ENCODE measurements at places on chromosomes 4 and X.

DNA sequence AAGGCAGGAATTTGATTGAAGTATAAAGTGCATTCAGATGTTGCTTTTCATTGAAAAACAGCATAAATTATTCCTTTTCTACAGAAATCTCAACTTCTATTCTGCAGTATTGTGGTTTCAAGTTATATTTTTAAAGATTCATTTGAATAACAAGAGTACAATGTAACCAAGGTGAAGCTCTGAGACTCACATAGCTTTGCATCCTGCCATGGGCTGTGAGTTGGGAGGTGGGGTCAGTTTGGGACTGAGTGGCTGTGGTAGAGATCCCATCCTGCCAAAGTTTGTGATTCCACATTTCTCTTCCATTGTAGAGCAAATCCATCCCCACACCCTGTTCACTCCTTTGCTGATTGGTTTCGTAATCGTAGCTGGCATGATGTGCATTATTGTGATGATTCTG, 69.2 kb downstream of the KIT start:
- DNase-seq: no peak

GRCh38 chrX:15915959-15916703, 61.5 kb upstream of the AP1S2 start:
- no peak for DNase-seq

DNA sequence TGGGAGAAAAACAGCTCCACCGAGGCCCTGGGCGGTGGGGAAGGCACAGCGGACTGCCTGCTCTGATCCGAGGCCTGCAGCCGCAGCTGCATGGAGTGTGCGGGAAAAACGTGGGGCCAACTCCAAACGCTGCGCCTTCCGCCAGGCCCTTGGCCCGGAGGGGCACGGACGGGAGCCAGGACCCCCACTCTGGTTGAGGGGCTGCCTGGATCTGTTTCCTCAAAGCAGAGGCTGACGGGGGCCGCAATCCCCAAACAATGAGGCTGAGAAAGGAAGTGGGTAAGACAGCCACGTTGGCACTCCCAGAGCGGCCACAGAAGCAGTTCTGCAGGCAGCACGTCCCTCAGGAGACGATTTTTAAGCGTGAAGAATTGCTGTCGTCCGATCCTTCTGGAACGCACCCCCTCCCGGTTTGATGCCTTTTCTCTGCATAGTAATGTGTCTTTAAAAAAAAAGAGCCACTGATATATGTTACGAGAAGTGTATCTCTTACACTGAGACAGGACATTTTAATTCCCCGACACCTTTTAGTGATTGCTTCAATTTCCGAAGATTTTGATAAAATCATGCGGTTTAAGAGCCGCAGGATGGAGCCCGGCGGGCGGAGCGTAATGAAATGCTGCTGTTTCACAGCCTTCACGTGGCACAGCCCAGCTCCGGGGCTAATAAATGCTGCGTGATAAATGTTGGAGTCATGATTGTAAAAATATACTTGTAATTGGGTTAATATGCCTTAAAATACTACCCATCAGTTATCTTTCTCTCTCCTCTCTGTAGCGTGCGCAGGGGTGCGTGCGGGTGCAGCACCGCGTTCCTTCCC, 85.7 kb downstream of the FAM53A start:
- DNase-seq: no peak

DNA sequence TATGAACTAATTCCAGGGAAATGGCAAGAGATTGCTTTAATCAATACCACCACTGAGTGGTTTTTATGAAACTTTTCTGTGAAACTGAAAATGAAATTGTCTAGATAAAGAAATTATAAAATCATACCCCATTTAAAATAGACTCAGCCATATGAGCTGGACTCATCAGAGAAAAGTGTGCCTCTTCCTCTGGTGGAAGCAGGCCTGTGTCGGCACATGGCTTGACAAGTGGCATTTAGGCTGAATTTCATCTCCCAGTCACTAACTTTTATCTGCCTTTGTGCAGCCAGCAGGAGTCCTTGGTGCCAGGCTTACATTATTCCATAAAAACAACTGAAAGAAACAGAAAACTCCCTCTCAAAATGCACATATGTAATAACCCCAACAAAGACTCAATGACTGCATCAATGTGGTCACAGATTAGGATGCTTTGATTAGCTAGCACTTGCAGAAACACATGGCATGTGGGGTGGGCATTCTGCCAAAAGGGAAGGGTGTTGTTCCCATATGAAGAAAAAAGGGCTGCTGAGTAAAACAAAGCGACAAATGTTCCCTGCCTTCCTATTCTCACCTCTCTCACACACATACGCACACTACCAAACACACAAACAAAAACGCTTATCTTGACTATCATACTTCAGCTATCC, 232.3 kb downstream of the PABPC4L start:
- no peak for DNase-seq

DNA sequence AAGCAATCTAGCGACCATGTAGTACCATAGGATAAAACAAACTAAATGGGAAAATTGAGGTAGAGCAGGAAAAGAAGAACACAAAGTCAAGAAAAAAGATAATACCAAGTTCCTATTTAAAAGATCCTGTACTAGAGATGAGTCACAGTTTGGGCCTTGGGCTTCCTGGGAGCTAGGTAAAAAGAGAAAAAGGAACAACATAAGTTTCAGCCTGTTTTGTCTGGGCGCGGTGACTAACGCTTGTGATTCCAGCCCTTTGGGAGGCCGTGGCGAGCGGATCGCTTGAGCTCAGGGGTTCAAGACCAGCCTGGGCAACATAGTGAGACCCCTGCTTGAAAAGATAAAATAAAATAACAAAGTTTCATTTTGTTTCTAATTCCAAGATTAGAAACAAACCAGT, 14.0 kb upstream of the TMEM156 start:
- no peak for DNase-seq

DNA sequence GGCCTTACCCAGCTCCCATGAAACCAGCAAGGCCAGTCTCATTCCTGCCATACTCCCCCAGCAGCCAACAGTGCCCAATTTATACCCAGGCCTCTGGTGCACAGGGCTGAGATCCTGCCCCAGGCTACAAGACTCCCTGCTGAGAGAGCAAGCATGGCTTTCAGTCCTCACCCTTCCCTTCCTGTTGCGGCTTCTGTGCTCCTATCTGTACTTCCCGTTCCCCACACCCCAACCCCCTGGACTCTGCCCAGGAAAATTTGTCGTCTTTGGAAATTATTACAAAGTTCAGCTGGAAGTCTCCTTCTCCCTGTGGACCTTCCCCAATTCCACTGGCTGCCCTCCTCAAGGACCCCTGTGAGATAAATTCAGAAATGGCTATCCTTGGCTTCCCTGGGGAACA, 84.1 kb upstream of the GK2 start:
- no peak for DNase-seq

- no peak for DNase-seq
Observed at GRCh38 chr4:77927991-77928925, 65.6 kb downstream of the MRPL1 start.

- DNase-seq: no peak
Observed at GRCh38 chr4:153314915-153315314, 29.6 kb upstream of the MND1 start.

DNA sequence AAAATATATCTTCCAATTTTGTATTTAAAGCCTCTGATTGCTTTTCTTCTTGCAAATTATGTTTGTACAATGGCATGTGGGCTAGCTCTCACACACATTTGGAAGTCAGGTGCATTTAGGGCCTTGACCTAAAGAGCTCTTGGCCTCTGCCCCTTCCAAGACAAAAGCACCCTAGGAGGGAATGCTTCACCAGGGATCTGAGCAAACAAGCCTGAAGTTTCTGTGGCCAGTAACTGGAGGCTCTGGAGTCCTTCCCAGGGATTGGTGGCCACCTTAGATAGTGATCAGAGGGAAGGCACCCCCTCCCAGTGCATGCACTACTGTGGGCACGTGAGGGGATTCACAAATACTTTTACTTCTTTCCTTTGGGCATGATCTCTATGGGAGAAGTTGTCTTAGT, 60.3 kb upstream of the DIPK2B start:
- DNase-seq: no peak

DNA sequence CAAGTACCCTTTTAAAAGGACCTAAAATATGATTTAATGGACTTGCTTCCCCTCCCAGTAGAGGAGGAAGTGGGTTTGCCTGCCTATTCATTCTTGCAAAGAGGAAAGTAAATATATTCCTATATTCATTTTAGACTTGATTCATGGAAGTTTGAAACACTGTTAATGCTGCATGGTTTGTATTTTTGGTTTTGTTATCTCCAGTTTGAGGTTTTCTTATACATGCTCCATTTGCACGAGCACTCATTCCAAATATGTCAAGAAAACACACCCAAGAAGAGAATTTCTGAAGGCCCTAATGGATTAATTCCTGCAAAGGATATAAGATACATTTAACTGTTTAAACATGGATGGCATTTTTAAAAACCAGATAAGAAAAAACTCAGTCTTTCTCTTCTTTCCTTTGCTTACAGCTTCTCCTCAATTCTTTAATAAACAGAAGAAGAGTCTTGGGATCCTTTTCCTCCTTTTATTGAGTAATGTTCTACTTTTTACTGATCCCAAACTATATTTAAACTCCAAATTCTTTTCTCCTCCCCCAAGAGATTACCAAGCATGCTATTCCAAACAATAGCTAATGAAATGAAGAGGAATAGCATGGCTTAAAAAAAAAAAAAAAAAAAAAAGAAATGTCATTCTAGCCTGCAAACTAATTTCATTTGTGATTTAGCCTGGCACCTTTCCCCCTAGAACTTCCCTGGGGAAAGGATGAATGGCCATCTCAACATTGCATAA, 54.6 kb upstream of the LDB2 start:
- no peak for DNase-seq

- no peak for DNase-seq
Observed at GRCh38 chr4:47639531-47639930, 154.5 kb downstream of the ATP10D start.

DNA sequence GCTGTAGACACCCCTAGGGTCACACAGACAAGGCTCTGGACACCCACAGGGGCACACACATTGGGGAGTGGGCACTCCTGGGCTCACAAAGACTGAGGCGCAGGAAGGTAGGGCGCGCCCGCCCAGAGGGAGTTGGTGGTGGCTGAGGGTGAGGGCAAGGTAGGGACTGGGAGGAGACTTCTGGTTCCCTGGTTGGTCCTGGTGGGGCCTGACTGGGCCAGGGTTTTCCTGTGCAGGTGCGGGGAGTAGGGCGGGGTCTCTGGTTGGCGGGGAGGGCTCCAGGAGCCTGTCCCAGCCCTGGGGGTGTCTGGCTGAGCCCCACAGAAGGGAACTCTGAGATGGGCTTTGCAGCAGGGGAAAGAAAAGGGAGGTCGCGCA, 6.7 kb upstream of the WAS start:
- no peak for DNase-seq

DNA sequence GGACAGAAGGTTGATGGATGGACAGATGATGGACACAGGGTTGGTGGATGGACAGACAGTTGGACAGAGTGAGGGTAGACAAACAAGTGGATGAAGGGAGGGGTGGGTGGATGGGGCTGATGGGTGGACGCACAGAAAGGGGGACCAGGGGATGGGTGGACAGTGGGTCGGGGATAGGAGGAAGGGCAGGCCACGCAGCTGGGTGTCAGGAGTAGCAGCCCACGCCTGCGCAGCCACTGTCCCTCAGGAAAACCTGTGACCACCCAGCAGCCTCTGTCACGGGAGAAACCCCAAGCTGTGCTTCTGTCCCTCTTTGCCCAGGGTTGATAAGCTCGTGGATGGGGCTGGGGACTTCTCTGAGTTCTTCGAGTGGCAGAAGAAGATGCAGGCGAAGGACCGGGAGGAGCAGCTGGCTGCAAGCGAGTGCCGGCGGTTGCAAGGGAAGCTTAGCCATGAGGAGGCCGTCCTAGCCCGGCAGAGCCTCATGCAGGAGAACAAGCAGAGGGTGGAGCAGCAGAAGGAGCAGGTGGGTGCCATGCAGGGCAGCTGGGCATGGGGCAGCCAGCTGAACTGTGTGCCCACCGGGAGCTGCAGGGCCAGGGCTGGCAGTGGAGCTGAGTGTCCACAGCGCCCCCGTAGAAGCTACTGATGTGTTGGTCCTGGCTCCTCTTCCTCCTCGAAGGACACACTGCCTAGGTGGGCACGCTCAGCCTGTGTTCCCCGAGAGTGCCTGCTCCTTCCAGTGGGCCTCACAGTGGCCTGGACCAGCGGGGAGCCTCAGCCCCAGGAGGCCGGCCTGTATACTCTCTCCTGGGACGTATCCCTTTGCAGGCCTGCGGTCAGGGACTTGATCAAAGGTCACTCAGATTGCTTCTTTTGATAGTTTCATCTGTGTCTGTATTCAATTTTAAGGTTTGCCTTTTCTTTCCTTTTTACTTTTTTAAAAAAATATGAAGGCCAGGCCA, 16.8 kb upstream of the RNF4 start:
- no peak for DNase-seq

DNA sequence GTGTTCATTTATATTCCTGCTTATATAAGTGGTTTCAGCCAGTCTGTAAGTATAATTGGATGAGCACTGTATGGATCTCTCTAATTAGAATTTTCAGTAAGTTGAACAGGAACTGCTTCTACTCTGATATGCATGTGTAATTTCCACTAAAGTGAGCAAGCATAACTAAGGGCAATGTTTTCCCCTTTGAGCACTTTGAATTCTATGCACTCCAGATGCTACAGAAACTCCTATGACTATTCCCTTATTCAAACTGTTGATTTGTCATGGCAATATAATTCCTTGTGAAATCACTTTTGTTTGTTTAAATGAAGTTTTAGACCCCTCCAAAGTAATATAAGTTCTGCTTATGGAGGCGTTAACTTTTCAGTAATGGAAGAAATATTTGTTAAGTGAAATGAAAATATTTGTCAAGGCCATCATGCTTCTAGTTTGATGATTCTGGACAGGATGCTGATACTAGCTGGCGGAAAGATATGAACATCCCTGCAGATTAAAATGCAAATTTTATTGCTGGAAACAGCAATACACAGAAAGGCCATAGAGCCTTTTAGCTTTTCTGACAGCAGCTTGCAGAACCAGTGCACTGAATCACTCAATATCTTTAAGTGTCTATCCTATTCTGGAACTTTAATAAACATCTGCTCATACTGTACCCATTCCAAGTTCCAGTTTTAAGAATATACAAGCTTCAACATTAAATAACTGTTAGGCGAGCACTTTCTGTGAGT, 1460.8 kb downstream of the RAPGEF2 start:
- DNase-seq: no peak

DNA sequence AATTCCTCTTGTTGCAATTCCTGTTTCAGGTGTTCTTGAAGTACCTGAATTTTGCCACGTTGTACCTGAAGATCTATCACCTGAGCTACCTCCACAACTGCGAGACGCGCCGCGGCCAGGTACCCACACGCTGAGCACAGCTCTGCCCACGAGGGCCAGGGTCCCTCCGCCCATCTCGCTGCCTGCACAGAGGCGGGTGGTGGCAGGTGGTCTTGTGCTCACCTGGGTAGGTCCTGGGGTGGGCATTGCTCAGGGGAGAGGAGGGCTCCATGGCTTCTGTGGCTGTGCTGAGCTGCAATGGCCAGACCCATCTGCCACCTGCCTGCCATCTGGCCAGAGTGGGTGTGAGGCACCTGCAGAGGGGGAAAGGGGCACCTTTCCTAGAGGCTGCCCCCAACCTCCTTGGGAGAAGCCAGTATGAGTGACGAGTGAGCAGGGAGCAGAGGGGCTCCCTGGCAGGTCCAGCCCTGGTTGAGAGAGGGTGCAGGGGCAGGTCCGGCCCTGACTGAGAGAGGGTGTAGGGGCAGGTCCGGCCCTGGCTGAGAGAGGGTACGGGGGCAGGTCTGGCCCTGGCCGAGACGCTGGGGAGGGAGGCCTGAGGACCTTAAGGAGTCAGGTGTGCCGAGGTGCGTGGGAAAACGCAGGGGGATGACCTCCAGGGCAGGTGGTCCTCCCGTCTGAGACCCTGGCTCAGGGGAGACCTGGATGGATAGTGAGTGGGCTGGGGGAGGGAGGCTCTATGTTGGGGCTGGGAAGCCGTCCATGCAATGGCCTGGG, 10.7 kb downstream of the PDE6B start:
- no peak for DNase-seq

All from stimulated activated CD8-positive, alpha-beta memory T cell treated with anti-CD3 and anti-CD28 coated beads, Interleukin-7, amount 100 ng/mL, for 1 hour (primary cell).